ENCODE measurements at places on chromosomes 7 and 10.

- no peak for DNase-seq
- no peak overlapping the region for H3K27ac ChIP-seq
Measured at GRCh38 chr10:43282881-43283280, 16.0 kb upstream of the RASGEF1A start.

GRCh38 chr7:115940460-115941060 is 90.0 kb downstream of the TFEC start:
- H3K36me3 ChIP-seq = no peaks in the 10 kb centered on the region
- H3K4me3 ChIP-seq = no peak overlapping the region
- no peaks in the 10 kb centered on the region for H3K27me3 ChIP-seq
- no peak for DNase-seq
- H3K4me1 ChIP-seq = no peaks in the 10 kb centered on the region

- no peaks in the 10 kb centered on the region for H3K4me1 ChIP-seq
Measured at GRCh38 chr7:69246758-69247157, 351.5 kb upstream of the AUTS2 start.

DNA sequence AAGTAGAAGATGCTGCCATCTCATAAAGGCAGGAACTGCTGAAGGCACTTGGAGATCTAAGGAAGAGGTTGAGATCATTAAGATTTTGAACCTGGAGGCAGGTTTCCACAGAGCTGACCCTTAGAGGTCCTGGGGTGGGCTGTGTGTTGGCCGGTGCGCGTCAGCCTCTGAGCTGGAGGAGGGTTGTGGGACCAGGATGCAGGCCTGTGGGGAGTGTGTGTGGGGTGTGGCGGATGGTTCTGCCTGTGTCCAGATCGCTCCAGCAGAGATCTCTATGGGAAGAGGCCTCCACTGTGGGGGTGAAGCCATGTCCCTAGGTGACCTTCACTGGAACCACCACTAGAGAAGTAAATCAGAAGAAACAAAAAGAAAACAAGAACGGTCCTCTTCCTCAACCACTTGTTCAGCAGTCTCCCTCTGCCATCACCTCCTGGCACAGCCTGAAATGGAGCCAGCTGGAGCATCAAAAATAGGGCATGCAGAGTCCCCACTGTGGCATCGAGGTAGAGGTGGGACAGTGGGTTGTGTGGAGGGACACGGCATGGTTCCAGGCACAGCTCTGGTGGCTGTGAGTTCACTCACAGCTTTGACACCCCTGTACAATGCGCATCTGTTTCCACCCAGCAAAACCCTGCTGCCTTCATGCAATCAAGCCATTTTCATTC is 453.8 kb downstream of the TCERG1L start:
- H3K36me3 ChIP-seq = no peaks in the 10 kb centered on the region
- no peak overlapping the region for H3K27ac ChIP-seq
- peaks cover 2% of the 10 kb centered on the region for H3K27me3 ChIP-seq

- no peak for DNase-seq
- H3K4me1 ChIP-seq = no peaks in the 10 kb centered on the region
- H3K4me3 ChIP-seq = no peak overlapping the region
- no peaks in the 10 kb centered on the region for H3K36me3 ChIP-seq
Measured at GRCh38 chr7:141464551-141464950, 86.7 kb upstream of the AGK start.

- peaks cover 10% of the 10 kb centered on the region for H3K4me1 ChIP-seq
- DNase-seq = no peak
- H3K27ac ChIP-seq = no peak overlapping the region
Measured at GRCh38 chr7:151314401-151314800, 27.2 kb upstream of the NUB1 start.

DNA sequence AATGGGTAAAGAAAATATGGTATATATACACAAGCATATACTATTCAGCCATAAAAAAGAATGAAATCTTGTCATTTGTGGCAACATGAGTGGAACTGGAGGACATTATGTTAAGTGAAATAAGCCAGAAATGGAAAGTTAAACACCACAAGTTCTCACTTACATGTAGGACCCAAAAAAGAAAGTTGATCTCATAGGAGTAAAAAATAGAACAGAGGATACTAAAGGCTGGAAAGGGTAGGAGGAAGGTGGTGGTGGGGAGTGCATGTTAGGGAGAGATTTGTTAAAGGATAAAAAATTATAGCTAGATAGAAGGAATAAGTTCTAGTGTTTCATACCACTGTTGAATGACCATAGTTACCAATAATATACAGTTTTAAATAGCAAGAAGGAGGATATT is 48.4 kb downstream of the TBC1D12 start:
- no peak overlapping the region for H3K4me3 ChIP-seq
- DNase-seq = no peak
- no peaks in the 10 kb centered on the region for H3K36me3 ChIP-seq
- H3K27me3 ChIP-seq = peaks cover 6% of the 10 kb centered on the region
- H3K27ac ChIP-seq = no peak overlapping the region
- no peaks in the 10 kb centered on the region for H3K4me1 ChIP-seq

GRCh38 chr10:128780156-128780761 is 654.0 kb upstream of the MKI67 start:
- no peak overlapping the region for H3K4me3 ChIP-seq
- no peaks in the 10 kb centered on the region for H3K4me1 ChIP-seq
- peaks cover 4% of the 10 kb centered on the region for H3K27me3 ChIP-seq
- H3K27ac ChIP-seq = no peak overlapping the region
- no peaks in the 10 kb centered on the region for H3K36me3 ChIP-seq

DNA sequence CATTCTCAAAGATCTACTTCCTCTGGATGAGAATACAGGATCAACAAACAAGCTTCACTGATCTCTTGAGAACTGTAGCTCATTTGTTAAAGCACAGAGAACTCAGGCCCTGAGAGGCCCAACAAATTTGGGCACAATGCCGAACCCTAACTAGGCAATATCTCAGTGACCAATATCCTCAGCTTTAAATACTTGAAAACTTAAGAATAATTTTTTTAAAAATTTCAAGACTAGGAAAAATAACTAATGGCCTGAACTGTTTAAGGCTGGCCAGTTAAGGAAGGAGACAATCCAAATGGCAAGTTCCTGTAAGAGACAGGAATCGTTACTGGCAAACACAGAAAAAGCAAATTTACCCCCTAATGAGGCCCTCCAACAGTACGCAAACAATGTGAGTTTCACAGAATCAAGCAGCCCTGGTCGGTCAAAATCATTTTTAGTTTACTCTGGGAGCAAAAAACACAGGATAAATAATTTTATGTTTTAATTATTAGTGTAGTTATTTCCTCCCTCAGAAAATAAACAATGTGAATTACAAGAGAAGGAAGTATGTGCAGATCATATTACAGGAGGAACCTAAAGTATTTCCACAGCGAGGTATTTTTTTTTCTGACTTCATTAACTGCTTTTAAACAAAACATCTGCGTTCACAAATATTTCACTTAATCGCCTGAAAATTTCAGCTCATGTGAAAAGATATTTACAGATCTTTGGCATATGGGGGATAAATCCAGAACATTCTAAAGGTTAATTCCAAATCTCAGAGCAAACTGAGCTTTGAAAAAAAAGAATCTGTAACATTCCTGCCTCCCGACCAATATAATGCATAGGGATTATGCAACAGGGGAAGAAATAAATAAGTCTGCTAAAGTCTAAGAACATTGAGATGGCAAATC is 39.5 kb downstream of the NT5C2 start:
- peaks cover 12% of the 10 kb centered on the region for H3K36me3 ChIP-seq
- no peak for DNase-seq
- no peak overlapping the region for H3K4me3 ChIP-seq
- no peaks in the 10 kb centered on the region for H3K27me3 ChIP-seq
- H3K27ac ChIP-seq = no peak overlapping the region
- H3K4me1 ChIP-seq = no peaks in the 10 kb centered on the region

GRCh38 chr7:158957510-158957906 is 101.2 kb downstream of the DYNC2I1 start:
- H3K36me3 ChIP-seq = no peaks in the 10 kb centered on the region
- no peak for DNase-seq
- no peak overlapping the region for H3K27ac ChIP-seq
- peaks cover 8% of the 10 kb centered on the region for H3K27me3 ChIP-seq
- H3K4me1 ChIP-seq = peaks cover 12% of the 10 kb centered on the region

- no peaks in the 10 kb centered on the region for H3K36me3 ChIP-seq
- no peak overlapping the region for H3K27ac ChIP-seq
- no peaks in the 10 kb centered on the region for H3K4me1 ChIP-seq
- H3K4me3 ChIP-seq = no peak overlapping the region
Measured at GRCh38 chr7:111741811-111742240, 179.5 kb upstream of the IMMP2L start.

DNA sequence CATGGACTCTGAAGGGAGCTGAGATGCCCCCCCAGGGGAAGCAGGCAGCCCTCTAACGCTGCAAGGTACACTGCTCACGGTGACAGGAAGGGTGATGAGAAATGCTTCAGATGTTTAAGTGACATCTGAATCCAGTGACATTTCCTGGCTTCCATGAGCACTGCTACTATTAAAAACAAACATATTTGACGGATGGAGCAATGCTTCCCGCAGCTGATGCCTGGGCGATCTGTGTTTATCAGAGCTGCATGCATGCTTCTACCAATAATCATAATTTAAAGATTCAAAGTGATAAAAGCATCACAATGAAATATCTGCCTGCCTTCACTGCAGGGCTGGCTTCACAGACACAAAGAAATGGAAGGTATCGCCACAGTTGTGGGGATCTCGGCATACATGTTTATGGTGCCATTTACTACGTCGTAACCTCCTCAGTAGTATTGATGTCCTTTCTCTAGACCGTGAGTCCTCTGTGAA is 66.1 kb upstream of the AOAH start:
- H3K27ac ChIP-seq = no peak overlapping the region
- peaks cover 55% of the 10 kb centered on the region for H3K4me1 ChIP-seq
- H3K36me3 ChIP-seq = no peaks in the 10 kb centered on the region
- no peaks in the 10 kb centered on the region for H3K27me3 ChIP-seq

DNA sequence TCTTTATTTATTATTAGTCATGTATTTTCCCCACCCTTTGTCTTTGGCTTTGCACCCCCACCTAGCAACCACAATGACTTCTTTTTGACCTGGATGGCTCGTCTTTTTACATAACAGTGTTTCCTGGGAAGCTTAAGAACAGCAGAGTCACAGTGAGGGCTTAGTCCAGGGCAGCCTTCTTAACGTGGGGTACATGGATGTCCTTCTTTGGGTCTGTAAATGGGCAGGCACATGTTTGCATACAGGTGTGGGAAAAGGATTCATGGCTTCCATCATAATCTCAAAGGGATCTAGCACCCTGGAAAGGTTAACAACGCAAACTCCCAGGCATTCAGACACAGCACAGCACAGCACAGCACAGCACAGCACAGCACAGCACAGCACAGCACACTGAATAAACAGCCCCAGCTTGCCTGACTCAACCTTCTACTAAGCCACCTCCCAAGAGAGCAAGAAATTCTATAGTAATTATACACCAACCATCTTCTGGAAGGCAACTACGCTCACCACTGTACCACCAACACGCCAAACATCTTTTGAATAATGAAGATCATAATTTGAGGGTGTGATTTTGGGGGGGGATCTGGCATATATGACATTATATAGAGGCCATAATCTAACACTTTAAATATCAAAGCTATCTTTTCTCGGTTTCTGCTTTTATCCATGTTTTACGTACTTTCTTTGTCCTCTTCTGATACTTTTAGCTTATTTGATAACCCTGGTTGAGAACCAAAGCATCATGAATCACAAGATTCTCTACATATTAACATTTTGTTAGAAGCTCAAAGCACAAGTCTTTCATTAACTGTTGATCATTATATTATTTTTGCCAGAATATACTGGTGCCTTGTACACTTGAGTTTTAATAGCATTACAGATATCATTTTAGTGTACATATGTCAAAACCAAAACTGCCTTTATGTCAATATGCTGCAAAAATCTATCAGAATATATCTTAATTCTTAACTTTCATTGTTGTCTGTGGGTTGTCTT is 177.2 kb upstream of the KLF14 start:
- DNase-seq = peak; percentile 39
- H3K36me3 ChIP-seq = peaks cover 85% of the 10 kb centered on the region
- H3K4me3 ChIP-seq = peak overlapping the region; percentile 83
- H3K4me1 ChIP-seq = peaks cover 87% of the 10 kb centered on the region

- H3K36me3 ChIP-seq = no peaks in the 10 kb centered on the region
- no peak overlapping the region for H3K4me3 ChIP-seq
- no peak overlapping the region for H3K27ac ChIP-seq
- no peaks in the 10 kb centered on the region for H3K4me1 ChIP-seq
Measured at GRCh38 chr10:70528314-70528713, 49.7 kb downstream of the PALD1 start.

- no peak overlapping the region for H3K27ac ChIP-seq
- no peaks in the 10 kb centered on the region for H3K36me3 ChIP-seq
- no peak overlapping the region for H3K4me3 ChIP-seq
Measured at GRCh38 chr7:74059681-74060588, 23.7 kb upstream of the LIMK1 start.

GRCh38 chr7:51517187-51517586 is 200.6 kb upstream of the COBL start:
- H3K27me3 ChIP-seq = no peaks in the 10 kb centered on the region
- DNase-seq = no peak
- H3K27ac ChIP-seq = no peak overlapping the region
- no peak overlapping the region for H3K4me3 ChIP-seq
- H3K4me1 ChIP-seq = no peaks in the 10 kb centered on the region
- no peaks in the 10 kb centered on the region for H3K36me3 ChIP-seq

- no peaks in the 10 kb centered on the region for H3K4me1 ChIP-seq
- peaks cover 28% of the 10 kb centered on the region for H3K36me3 ChIP-seq
- no peak for DNase-seq
- no peaks in the 10 kb centered on the region for H3K27me3 ChIP-seq
Measured at GRCh38 chr7:98156700-98157099, 50.0 kb downstream of the LMTK2 start.

DNA sequence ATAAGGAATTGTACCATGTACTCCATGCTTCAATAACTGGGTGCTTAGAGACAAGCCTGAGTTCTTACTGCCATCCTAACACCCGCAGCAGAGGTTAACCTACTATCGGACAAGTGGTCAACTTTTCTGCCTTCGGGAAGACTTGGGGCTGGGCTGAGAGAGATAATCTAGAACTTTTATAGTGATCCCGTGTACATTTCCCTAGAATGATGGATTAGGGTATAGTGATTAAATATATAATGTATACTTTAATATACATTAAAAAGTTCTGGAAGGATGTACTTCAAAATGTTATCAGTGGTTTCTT is 12.2 kb upstream of the HNRNPF start:
- H3K27me3 ChIP-seq = no peaks in the 10 kb centered on the region
- peaks cover 46% of the 10 kb centered on the region for H3K4me1 ChIP-seq
- H3K27ac ChIP-seq = peak overlapping the region; percentile 98
- peak overlapping the region; percentile 80 for H3K4me3 ChIP-seq

DNA sequence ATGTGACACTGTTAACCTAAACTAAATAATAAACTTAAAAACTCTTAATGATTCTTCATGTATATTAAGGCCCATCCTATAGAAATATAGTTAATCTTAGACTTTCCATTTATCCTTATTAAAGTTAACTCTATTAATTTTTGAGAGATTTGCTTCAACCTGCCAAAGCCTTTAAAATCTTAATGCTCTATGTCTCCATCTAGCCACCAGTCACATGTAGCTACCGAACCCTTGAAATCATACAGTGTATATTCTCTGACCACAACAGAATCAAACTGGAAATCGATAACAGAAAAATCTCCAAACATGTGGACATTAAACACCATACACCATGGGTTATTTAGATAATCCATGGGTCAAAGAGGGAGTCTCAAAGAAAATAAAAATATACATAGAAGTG is 51.9 kb downstream of the ASZ1 start:
- DNase-seq = no peak
- no peaks in the 10 kb centered on the region for H3K36me3 ChIP-seq
- no peaks in the 10 kb centered on the region for H3K4me1 ChIP-seq
- H3K27me3 ChIP-seq = peaks cover 1% of the 10 kb centered on the region
- H3K4me3 ChIP-seq = no peak overlapping the region
- H3K27ac ChIP-seq = no peak overlapping the region

Data from activated CD4-positive, alpha-beta memory T cell treated with anti-CD3 and anti-CD28 coated beads for 36 hours (primary cell).